Activated CD4-positive, alpha-beta T cell treated with anti-CD3 and anti-CD28 coated beads, Interleukin-2, amount 10 ng/mL, durations not matched to agents 7 days and 5 days (primary cell): ENCODE measurements at places on chromosomes 16 and 17. TPM values are rescaled to one million over a fixed set of nuclear protein-coding genes. Genes with fewer than 3 reads are reported as not detected.
A peak's percentile ranks its signal among the peaks of the same experiment; 100 is the strongest.

GRCh38 chr17:29510953-29511352 is 55.9 kb downstream of the ABHD15 start:
- H3K27me3 ChIP-seq = no peaks in the 10 kb centered on the region
- no peak for DNase-seq
- no peak overlapping the region for H3K27ac ChIP-seq
- no peaks in the 10 kb centered on the region for H3K4me1 ChIP-seq
- peaks cover 23% of the 10 kb centered on the region for H3K36me3 ChIP-seq

DNA sequence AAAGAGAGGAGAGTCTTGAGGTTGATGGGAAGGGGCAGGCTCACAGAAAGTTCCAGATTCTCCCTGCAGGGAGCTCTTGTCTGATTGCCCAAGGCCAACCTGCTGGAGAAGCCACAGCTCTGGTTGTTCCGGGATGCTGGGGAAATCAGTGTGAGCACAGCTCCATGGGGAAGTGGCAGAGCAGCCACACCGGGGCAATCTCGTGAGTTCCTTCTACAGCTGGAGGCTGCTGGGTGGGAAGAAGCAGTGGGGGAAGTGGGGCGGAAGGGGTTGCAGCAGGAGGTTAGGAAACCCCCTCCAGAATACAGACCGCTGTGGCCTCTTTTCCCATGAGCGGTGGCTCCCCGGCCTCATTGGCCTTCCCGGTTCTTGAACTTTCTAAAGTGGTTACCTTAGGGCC is 34.0 kb downstream of the KIAA0513 start:
- H3K4me3 ChIP-seq = no peak overlapping the region
- H3K36me3 ChIP-seq = peaks cover 12% of the 10 kb centered on the region
- H3K27me3 ChIP-seq = no peaks in the 10 kb centered on the region
- H3K27ac ChIP-seq = no peak overlapping the region

- H3K4me1 ChIP-seq = peaks cover 25% of the 10 kb centered on the region
- DNase-seq = no peak
- no peaks in the 10 kb centered on the region for H3K36me3 ChIP-seq
- H3K4me3 ChIP-seq = peak overlapping the region; percentile 23
- H3K27me3 ChIP-seq = peaks cover 2% of the 10 kb centered on the region
- peak overlapping the region; percentile 68 for H3K27ac ChIP-seq
These were observed 5.9 kb downstream of the MEOX1 start for GRCh38 chr17:43655693-43656255.

The MYH1 gene
- total RNA-seq = not detected

DNA sequence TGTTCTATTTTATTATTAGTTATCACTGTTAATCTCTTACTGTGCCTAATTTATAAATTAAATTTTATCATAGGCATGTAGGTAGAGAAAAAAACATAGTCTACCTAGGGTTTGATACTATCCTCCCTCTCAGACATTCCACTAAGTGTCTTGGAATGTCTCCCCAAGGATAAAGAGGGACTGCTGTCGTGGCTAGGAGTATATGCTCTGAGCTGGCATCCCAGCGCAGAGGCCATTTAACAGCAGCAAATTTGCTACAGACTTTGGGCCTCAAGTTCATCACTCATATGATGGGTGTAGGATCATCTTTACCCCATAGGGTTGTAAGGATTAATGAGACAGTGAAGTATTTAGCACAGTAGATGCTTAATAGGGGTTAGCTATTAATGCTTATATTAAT is 56.7 kb downstream of the ZFHX3 start:
- no peak overlapping the region for H3K4me3 ChIP-seq
- H3K27ac ChIP-seq = no peak overlapping the region
- H3K4me1 ChIP-seq = no peaks in the 10 kb centered on the region

DNA sequence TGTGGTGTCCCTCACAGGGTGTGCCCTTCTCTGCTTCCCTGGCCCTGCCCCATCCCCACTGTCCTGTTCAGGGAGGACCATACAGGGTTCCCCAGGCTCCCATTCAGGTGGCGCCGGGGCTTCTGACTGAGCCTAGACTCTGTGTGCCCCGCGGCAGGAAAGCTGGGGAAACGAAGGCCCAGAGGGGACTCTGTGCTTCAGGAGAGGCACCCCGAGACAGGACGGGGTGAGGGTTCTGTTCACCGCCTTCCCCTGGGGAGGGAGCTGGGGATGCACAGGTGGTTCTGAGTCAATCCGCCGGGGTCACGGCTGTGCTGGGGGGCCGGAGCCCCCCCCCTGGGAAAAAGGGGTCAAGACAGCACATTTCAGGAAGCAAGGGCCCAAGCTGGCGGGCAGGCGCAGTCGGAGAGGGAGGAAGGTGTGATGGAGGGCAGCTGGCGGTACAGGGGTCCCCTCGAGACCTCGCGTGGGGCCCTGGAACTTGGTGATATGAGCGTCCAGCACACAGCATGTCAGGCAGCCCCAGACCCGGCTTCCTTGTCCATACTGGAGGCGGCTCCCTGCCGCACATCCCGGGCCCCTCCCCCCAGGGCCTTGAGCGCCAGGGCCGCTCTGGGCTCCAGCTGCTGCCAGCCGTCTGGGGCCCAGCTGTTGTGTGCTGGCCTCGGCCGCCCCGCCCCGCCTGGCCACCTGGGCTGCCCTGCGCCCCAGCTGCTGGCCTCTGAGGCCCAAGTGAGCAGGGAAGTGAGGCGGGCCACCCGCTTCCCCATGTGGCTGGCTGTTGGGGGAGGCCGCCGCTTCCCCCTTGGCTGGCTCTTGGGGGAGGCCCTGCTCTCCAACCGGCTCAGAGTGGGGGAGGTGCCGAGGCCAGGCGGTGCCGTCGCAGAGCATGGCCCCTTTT is 5.6 kb upstream of the NOTUM start:
- H3K27ac ChIP-seq = no peak overlapping the region
- peaks cover 16% of the 10 kb centered on the region for H3K4me1 ChIP-seq
- H3K27me3 ChIP-seq = peaks cover 29% of the 10 kb centered on the region
- no peaks in the 10 kb centered on the region for H3K36me3 ChIP-seq
- H3K4me3 ChIP-seq = no peak overlapping the region
- no peak for DNase-seq

DNA sequence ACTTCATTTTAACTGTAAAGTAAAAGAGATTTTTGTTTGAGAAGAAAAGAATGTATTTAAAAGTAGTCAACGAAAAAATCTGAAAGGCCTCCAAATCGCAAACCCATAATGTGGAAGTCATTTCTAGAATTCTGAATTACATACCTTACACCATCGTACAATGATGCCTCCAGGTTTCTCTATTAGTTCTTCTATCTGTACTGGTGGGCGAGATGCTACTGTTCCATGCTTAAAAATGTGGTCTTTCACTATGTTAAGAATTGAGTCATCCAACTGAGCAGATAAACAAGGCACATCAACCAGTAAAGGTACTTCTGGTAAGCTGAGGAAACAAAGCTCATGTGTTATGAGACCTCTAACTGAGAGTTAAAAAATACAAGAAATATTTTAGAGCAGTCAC is 28.5 kb downstream of the CRLF3 start:
- DNase-seq = no peak
- H3K27ac ChIP-seq = no peak overlapping the region
- H3K4me3 ChIP-seq = no peak overlapping the region
- H3K36me3 ChIP-seq = peaks cover 60% of the 10 kb centered on the region
- peaks cover 18% of the 10 kb centered on the region for H3K4me1 ChIP-seq

DNA sequence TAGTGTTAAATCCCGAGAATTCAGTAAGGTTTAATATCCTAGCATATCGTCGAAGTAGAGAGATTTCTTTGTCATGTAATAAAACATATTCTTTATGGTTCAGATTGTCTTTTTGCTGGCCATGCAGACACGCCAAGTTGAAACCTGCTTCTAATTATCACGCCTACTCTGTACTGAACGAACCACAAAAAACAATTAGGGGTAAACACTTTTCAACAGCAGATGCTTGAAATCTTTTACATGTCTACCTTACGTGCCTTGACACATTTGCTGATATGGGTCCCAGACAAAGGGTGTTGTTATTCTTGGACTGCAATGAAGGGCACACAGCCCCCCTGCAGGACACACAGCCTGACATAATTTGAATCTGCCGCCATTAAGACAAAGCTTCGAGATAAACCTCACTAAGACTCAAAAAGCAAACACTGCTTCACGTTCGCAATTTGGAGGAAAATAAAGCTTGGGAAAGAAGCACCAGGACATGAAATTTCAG is 13.3 kb downstream of the WIPI1 start:
- no peak overlapping the region for H3K4me3 ChIP-seq
- no peaks in the 10 kb centered on the region for H3K27me3 ChIP-seq
- peaks cover 48% of the 10 kb centered on the region for H3K36me3 ChIP-seq
- DNase-seq = no peak
- H3K27ac ChIP-seq = no peak overlapping the region

- H3K27ac ChIP-seq = no peak overlapping the region
- H3K27me3 ChIP-seq = no peaks in the 10 kb centered on the region
- peaks cover 4% of the 10 kb centered on the region for H3K4me1 ChIP-seq
- H3K4me3 ChIP-seq = no peak overlapping the region
These were observed 399.2 kb downstream of the SLC39A11 start for GRCh38 chr17:72693151-72693878.

DNA sequence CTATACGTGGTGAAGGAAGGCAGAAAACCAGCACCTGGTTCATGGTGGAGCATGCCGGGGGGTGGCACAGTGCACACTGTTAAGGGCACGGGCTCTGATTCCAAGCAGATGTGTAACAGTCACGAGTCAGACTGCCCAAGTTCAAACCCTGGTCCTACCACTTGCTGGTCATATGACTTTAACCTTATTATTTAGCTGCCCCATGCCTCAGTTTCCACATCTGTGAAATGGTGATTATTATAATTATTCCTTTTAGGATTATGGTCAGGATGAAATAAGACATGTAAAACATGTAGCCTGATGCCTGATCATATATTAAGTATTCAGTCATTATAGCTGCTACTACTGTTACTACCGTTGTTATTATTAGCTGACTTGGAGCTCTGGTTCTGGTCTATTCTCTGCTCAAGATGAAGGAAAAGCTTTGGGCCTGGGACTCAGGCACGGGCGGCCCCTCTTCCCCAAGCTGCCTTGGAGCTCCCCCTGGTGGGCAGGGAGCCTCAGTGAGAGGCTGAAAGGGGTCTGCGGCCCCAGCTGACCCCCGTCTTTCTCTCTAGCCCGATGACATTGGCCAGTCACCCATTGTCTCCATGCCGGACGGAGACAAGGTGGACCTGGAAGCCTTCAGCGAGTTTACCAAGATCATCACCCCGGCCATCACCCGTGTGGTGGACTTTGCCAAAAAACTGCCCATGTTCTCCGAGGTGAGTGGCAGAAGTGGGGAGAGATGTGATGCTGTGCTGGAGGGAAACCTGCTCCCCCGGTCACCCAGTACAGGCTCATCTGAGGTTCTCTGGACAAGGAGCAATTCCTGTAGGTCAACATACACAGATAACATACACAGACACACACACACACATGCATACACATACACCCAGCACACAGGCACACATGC is 14.0 kb downstream of the NR1D1 start:
- DNase-seq = peak; percentile 58
- peaks cover 8% of the 10 kb centered on the region for H3K4me1 ChIP-seq

DNA sequence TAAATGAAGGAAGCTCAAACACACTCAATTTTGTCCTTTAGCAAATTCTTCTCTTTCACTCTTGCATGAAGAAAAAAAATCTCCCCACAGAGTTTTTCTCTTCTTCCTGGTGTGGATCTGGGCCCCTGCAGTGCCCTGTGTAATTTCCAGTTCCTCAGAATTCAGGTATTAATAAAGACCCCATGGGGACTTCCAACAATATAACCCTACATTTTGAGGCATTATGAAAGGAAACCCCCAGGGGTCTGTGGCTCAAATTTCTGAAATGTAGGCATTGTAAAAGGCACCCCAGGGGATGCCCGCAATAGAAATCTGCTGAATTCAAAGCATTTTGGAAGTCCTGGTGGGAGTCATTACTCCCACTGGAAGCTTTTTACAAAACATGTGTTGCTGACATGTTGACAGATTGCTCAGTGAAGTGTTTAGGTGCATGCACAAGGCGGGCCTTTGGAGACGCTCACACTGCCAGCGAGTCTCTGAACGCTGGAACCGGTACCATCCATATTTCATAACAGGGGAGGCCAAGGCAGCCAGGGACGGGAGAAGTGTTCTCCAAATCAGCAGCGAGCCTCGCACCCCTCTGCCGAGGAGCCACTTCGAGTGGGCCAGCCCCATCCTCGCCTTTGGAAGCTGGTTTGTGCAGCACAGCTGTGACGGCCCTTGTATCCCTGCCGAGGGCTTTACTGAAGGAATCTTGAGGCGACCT is 154.0 kb downstream of the ZNF423 start:
- DNase-seq = no peak
- H3K27me3 ChIP-seq = peaks cover 20% of the 10 kb centered on the region
- no peak overlapping the region for H3K4me3 ChIP-seq
- no peak overlapping the region for H3K27ac ChIP-seq
- no peaks in the 10 kb centered on the region for H3K36me3 ChIP-seq

GRCh38 chr16:47392081-47392480 is 68.8 kb downstream of the ITFG1 start:
- peak; percentile 25 for DNase-seq
- H3K4me3 ChIP-seq = no peak overlapping the region
- H3K4me1 ChIP-seq = peaks cover 13% of the 10 kb centered on the region
- H3K27me3 ChIP-seq = no peaks in the 10 kb centered on the region
- no peak overlapping the region for H3K27ac ChIP-seq
- H3K36me3 ChIP-seq = peaks cover 14% of the 10 kb centered on the region

The KRTAP4-1 gene
- not detected for total RNA-seq

DNA sequence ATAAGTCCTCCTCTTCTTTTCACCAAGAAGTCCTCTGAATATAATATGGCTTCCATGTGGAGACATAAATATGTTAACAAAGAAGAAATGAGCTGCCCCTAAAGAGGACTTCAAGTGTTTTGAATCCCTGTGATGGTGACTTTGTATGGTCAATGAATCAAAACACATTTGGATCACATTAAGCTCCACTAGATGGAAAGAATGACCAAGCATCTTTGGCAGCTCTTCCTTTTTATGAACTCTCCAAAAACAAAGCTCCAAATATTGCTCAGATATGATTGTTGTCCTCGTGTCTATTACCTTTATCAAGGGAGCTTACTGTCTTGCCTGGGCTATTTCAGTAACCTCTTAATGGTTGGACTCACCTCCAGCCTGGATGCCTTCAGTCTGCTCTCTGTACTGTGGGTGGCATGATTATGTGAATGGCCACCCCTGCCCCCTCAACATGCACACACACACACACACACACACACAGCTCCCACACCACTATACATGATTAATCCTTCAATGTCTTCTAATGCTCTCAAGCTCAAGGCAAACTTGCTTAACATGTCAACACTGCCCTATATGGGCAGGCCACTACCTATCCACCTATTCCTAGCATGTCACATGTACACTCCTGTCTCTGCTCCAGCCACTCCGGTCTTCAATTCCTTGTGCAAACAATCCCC is 346.6 kb upstream of the SALL1 start:
- H3K27ac ChIP-seq = no peak overlapping the region
- H3K27me3 ChIP-seq = no peaks in the 10 kb centered on the region
- no peaks in the 10 kb centered on the region for H3K4me1 ChIP-seq
- no peak overlapping the region for H3K4me3 ChIP-seq
- DNase-seq = no peak

The MAPT gene
- 0.12 TPM for total RNA-seq

The ABCA6 gene
- 0.19 TPM for total RNA-seq

GRCh38 chr16:138049-138417 is 440 bp downstream of the NPRL3 start:
- peak overlapping the region; percentile 88 for H3K27ac ChIP-seq
- peaks cover 4% of the 10 kb centered on the region for H3K36me3 ChIP-seq
- peaks cover 28% of the 10 kb centered on the region for H3K4me1 ChIP-seq
- DNase-seq = peak; percentile 22
- H3K27me3 ChIP-seq = peaks cover 4% of the 10 kb centered on the region

GRCh38 chr17:78175643-78175981 is 7.2 kb downstream of the SYNGR2 start:
- no peak overlapping the region for H3K4me3 ChIP-seq
- peak overlapping the region; percentile 50 for H3K27ac ChIP-seq
- peaks cover 72% of the 10 kb centered on the region for H3K4me1 ChIP-seq

- H3K27me3 ChIP-seq = peaks cover 97% of the 10 kb centered on the region
- no peak overlapping the region for H3K27ac ChIP-seq
- H3K4me1 ChIP-seq = peaks cover 50% of the 10 kb centered on the region
- no peak for DNase-seq
- peaks cover 8% of the 10 kb centered on the region for H3K36me3 ChIP-seq
These were observed 2.6 kb downstream of the HOXB3 start for GRCh38 chr17:48587276-48588073.
